ENCODE measurements at places on chromosomes 11 and 22.

DNA sequence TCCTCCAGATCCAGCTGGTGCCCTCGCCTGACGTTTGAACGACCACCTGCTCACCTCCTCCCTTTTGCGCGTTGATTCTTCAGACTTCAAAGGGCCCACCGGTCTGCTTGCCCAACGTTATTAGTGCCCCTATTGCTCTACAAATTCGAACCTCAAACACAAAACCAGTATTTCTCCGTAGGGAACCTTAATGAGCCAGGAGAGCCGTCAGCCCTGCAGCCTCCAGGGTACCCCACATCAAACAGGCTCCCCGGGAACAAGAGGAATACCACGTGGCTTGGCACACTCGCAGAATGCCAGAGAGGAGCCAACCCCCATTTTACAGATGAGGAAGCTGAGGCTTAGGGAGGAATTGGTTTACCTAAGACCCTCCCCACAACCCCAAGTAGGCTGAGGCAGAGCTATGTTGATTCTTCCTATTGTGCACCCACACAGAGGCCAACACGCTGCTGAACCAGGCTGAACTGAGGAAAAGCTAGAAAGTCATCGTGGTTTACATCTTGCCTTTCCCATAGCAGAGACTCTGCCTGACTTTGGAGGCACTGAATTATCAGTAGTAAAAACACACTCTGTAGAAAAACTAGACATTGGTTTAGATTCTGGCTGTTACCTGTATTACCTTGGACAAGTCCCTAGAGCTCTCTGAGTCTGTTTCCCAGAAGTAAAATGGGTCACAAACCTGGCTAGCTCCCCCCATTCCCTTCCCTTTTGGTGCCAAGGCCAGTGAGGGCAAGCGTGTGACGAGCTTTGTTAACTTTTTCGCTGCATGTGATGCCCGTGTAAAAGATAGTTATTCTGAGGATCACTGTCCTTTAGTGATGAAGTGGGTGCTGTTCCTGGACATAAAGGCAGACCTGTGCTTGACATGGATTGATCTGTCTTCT is 764 bp downstream of the TKFC start:
- DNase-seq = no peak

GRCh38 chr11:65576867-65577755 is 1.3 kb downstream of the EHBP1L1 start:
- DNase-seq = no peak

GRCh38 chr11:12173111-12173510 is 62.7 kb downstream of the MICAL2 start:
- no peak for DNase-seq

- no peak for DNase-seq
Measured at GRCh38 chr11:101721270-101721669, 137.5 kb upstream of the TRPC6 start.

DNA sequence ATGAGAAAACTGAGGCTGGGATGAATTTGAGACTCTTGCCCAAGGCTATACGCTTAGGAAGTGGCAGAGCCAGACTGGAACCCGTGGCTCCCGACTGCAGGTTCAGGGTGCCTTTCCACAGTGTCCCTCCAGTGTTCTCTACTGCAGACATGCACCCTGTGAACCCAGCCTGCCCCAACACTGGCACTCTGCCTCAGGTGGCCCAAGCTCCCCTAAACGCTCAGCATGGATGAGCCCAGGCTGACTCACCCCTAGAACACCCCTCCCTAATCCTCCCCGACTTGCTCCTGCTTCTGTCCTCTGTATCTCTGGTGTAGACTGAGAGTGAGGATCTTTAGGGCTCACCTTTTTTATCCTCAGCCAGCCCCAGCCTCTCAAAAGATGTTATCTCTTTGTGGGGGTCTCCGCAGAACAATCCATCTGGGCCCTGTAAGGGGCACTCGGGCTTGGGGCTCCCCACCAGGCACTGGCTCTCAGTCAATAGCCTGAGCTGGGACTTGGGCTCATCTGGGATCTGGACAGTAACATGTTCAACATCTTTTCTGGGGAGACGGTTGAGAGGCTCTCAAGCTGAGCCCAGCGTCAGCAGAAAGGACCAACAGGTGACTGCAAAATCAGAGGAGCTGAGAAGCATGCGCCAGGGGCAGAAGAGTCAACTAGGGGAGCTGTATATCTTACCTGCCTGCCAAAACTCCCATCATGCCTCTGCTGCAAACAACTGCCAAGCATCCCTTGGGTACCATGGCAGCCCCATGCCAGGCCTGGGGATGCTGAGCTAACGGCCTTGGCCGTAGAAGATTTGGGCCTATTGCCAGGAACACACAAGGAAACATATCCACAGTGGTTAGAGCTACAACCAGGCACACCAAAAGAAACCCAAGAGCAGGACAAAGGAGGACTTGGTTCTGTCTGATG is 176.2 kb downstream of the BUD13 start:
- DNase-seq = no peak

DNA sequence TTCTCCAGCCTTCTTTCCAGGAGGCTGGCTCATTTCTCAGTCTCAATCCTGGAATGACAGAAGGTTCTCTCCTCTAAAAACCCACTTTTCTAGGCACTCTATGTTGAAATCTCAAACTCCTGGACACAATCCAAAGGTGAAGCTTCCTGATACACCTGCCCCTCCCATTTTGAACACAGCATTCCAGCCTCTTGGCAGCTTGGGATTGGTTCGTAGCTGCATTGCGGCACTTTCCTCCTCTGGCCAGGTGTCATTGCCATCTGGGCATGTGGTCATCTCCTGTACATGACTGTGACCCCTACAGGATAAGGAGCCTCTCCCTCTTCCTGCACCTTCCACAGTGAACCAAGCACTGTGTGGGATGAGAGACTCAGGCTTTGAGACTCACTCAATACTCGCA is 230.2 kb upstream of the B3GAT1 start:
- DNase-seq = no peak

GRCh38 chr11:72863916-72864315 is 49.7 kb downstream of the ATG16L2 start:
- DNase-seq = no peak

GRCh38 chr11:89203814-89204213 is 26.1 kb downstream of the TYR start:
- DNase-seq = no peak

Measured in mesothelial cell of epicardium (in vitro differentiated cells).